ENCODE measurements at places on chromosomes 16 and 17. TPM values are rescaled to one million over a fixed set of nuclear protein-coding genes. Genes with fewer than 3 reads are reported as not detected.
A peak's percentile ranks its signal among the peaks of the same experiment; 100 is the strongest.

GRCh38 chr16:9225527-9226316 lies 134.3 kb downstream of the HAPSTR1 start:
- no peak for DNase-seq

DNA sequence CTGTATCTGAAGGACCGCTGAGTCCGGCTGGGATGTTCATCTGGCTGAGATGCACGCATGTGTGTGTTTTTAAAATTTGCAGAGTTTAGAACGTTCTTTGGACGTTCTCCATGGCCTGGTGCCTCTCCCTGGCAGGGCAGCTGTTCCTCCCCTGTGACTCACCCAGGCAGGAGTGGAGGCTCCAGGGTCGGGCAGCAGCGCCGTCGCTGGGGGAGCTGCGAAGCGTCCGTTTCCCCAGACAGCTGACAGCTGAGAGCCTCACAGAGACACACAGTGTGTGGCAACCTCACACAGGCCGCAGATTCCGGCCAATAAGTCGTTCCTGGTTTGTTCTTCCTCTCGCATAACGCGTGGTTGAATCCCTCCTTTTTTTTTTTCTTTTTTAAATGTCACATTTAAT lies 80.6 kb downstream of the OR1D5 start:
- DNase-seq = peak; percentile 72

DNA sequence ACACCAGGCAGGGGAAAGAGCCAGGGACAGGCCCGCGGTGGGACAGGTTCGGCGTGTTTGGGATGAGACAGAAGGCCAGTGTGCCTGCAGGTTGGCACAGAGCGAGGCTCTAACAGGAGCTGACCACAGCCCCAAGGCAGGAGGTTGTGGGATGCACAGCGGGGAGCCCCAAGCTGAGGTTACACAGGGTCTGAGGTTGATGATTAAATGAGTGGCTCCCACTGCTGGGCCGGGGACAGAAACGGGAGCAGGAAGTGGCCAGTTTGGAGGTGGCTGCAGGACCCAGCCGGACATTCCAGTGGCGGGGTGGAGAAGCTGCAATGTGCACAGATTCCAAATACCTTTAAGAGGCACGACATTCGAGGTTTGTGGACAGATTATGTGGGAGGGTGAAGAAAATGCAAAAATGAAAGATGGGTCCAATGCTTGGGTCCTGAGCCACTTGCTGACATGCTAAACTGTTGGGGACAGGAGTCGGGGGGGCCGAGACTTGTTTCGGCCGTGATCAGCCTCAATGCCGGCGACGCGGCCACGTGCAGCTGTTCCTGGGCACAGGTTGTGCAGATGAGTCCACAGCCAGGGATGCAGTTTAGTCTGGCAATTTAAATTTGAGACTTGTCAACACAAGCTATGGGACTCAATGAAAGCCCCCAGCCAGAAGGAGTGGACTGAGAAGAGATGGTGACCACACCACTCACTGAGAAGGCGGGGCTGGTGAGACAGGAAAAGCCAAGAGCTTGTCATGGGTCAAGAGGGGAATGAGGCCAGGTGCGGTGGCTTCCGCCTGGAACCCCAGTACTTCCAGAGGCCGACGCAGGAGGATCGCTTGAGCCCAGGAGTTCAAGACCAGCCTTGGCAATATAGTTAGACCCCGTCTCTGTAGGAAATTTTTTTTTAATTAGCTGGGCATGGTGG lies 8.7 kb downstream of the ENPP7 start:
- DNase-seq = no peak

- DNase-seq = no peak
Observed at GRCh38 chr17:7486181-7486580, 2.0 kb downstream of the POLR2A start.

DNA sequence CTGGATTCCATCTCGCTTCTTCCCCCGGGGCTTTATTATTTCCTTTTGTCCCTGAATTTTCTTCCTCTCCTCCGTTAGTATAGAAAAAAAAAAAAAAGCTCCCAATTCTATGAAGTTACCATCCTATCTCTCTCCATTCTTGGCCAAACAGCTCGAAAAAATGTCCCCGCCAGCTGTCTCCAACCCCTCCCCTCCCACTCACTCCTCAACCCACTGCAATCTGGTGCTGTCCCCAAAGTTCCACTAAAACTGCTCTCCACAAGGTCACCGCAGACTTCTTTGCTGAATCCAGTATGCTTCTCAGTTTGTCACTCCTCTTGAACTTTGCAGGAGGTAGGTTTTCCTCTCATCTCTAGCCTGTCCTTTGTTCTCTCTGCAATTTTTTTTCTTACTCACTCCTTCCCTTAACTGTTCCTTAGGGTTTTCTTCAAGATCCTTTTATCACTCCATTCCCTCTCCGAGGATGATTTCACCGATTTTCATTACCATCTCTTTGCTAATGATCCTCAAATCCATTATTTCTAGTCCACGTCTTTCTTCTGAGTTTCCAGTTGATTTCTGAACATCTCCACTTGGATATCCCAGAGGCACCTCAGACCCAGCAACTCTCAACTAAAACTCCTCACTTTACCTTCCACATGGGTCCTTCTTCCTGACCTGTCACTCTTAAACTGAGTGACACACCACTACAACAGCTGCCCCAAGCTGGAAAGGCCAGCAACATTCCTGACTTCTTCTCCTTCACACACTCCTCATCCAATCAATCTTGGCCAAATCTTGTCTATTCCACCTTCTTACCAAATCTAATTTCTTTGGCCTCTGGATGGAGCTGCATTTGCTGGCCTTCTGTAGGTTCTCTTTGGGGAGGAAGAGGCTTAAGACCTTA lies 1.5 kb upstream of the SUMO2 start:
- no peak for DNase-seq

GRCh38 chr16:71854369-71854948 lies 8.7 kb downstream of the ATXN1L start:
- no peak for DNase-seq

- no peak for DNase-seq
Observed at GRCh38 chr17:9402590-9403199, 172.9 kb downstream of the STX8 start.

Gene SNRNP25
- polyA plus RNA-seq = 41.8 TPM

Gene TRPV2
- 10.6 TPM for polyA plus RNA-seq

Gene TP53TG3B
- not detected for polyA plus RNA-seq
